Large intestine (tissue), 12 donors: ENCODE measurements at places on chromosomes 7 and 10. TPM values are rescaled to one million over a fixed set of nuclear protein-coding genes. Genes with fewer than 3 reads are reported as not detected.

Gene NKX2-3
- polyA plus RNA-seq = 22.1 TPM

DNA sequence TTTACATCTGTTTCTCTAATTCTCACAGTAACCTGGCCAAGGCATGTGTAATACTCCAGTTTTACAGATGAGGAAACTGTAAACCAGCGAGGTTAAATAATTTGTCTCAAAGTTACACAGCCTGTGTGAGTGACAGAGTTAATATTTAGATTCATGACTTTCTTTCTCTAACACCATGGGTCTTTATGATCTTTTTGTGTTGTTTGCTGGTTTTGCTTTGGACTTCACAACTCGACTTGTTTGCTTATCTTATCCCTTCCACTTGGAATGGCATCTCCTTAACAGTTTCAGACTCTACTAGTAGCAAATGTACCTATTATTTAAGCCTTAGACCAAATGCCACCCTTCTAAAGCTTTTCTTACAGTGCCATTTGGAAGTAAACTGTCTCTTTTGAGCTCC, 34.4 kb downstream of the MXI1 start:
- peaks cover 11% of the 10 kb centered on the region for H3K36me3 ChIP-seq
- H3K4me3 ChIP-seq = no peak overlapping the region
- no peaks in the 10 kb centered on the region for H3K4me1 ChIP-seq
- peak overlapping the region; percentile 55 for H3K27ac ChIP-seq

DNA sequence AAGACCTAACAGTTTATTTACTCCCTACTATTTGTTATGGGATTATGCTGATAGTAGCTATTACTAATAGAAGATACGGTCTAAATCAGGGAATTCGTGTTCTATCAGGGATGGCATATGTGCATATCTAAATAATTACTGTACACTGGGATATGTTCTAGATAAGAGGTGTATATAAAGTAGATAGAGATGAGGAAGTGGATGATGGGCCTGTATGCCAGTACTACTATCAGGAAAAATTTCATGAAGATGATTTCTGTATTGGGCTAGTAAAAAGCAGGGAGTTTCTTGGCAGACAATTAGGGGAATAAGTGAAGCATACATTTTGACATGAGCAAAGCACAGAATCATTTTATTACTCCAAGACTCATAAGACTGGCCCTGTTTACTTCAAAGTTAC, 26.2 kb downstream of the PTPN12 start:
- H3K4me1 ChIP-seq = no peaks in the 10 kb centered on the region
- no peaks in the 10 kb centered on the region for H3K36me3 ChIP-seq
- H3K27ac ChIP-seq = no peak overlapping the region
- H3K27me3 ChIP-seq = no peaks in the 10 kb centered on the region
- H3K4me3 ChIP-seq = no peak overlapping the region

- H3K27me3 ChIP-seq = no peaks in the 10 kb centered on the region
- H3K4me1 ChIP-seq = peaks cover 23% of the 10 kb centered on the region
- peak; percentile 57 for DNase-seq
- no peak overlapping the region for H3K4me3 ChIP-seq
- no peak overlapping the region for H3K27ac ChIP-seq
These were observed 155.2 kb downstream of the PRKAG2 start for GRCh38 chr7:151721694-151722093.

- no peak for DNase-seq
- H3K4me3 ChIP-seq = no peak overlapping the region
- H3K27ac ChIP-seq = no peak overlapping the region
- no peaks in the 10 kb centered on the region for H3K36me3 ChIP-seq
- no peaks in the 10 kb centered on the region for H3K4me1 ChIP-seq
- H3K27me3 ChIP-seq = no peaks in the 10 kb centered on the region
These were observed 175.4 kb downstream of the CDC14C start for GRCh38 chr7:49099587-49100326.
